ENCODE measurements at places on chromosomes 5 and 9. TPM values are rescaled to one million over a fixed set of nuclear protein-coding genes. Genes with fewer than 3 reads are reported as not detected.

Gene PKN3
- 15.8 TPM for total RNA-seq

Gene PAEP
- total RNA-seq = not detected

DNA sequence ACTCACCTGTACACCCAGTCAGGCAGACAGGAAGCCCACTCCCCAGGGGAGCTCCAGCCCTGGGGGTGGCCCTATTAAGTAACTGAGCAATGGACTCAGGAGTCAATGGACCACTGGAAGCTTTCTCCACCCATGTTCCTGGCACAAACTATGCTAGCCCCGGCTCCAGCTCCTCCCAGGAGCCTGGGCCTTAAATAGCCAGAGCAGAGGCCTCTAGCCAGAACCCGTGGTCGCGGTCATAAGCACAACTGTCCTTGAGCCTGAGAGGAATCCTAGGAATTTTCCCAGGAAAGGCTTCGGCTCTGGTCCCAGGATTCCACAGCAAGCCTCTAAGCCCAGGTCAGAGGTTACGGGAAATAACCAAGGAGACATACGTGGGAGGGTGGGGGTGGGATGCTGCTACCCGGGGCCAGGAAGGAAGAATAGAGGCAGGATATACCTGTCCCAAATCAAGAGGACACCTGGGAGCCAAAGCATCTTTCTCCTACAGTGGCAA, 5.5 kb downstream of the SEPTIN8 start:
- no peak overlapping the region for H3K4me3 ChIP-seq
- peak; percentile 47 for DNase-seq
- peaks cover 13% of the 10 kb centered on the region for H3K4me1 ChIP-seq
- no peaks in the 10 kb centered on the region for H3K36me3 ChIP-seq
- H3K27me3 ChIP-seq = no peaks in the 10 kb centered on the region

GRCh38 chr9:16238623-16239138, 631.8 kb downstream of the BNC2 start:
- H3K36me3 ChIP-seq = no peaks in the 10 kb centered on the region
- DNase-seq = no peak
- H3K4me3 ChIP-seq = no peak overlapping the region
- H3K4me1 ChIP-seq = no peaks in the 10 kb centered on the region

DNA sequence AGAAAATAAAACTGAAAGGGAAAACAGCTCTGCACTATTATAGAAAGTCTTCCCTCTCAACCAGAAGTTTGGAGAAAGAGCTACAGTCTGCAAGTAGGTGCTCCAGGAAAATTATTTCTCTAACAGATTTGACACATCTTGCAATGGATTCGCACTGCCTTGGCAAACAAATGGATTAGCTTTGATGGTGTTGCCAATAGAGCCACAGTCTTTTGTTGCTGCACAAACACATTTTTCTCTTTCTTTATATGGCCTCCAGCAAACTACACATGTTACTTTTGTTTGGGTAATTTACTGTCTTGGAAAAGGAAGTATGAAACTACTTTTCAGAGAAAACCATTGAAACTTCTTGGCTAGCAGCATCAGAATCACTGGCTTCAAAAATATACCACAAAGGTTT, 523.1 kb downstream of the EFNA5 start:
- no peaks in the 10 kb centered on the region for H3K27me3 ChIP-seq
- no peaks in the 10 kb centered on the region for H3K4me1 ChIP-seq
- no peak for DNase-seq
- H3K27ac ChIP-seq = no peak overlapping the region
- no peaks in the 10 kb centered on the region for H3K36me3 ChIP-seq

- no peaks in the 10 kb centered on the region for H3K27me3 ChIP-seq
- H3K27ac ChIP-seq = no peak overlapping the region
- peaks cover 2% of the 10 kb centered on the region for H3K4me1 ChIP-seq
- H3K4me3 ChIP-seq = no peak overlapping the region
Measured at GRCh38 chr9:116934131-116934530, 247.0 kb downstream of the TRIM32 start.

Gene ARID3C
- total RNA-seq = 0.13 TPM

DNA sequence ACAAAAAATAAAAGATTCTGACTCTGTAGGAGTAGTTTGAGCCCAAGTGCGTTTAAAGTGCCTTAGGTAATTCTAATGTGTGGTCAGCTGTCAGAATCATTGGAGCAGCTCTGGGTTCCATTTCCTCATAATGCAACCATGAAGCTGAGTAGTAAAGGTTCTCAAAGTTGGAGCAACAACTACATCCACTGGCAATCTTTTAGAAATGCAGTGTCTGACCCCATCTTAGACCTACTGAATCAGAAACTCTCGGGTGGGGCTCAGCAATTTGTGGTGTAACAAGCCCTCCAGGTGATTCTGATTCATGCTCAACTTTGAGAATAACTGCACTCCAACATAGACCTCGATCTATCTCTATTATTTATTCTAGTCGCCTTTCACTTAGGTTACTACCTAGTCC, 7.6 kb upstream of the ALDH1A1 start:
- no peak for DNase-seq
- no peaks in the 10 kb centered on the region for H3K27me3 ChIP-seq
- H3K4me1 ChIP-seq = no peaks in the 10 kb centered on the region
- no peak overlapping the region for H3K4me3 ChIP-seq
- no peak overlapping the region for H3K27ac ChIP-seq

Gene GSN
- 44.1 TPM for total RNA-seq

DNA sequence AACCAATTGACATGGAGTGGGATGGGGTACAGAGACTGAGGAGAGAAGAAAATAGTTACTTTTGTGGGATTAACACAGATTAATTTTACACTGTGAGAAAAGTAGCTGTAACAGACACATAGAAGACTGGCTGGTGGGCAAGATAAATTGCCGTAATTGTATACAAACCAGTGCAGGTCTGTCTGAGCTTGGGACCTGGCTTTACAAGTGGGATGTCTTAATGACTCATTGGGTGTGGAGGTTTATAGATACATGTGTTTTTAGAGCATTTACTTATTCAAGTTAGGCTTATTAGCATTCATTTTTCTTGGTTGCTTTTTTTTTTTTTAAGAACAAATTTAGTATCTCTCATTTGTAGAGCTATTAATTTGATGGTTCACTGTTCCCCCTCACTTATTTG, 37.5 kb downstream of the SLC44A1 start:
- H3K27me3 ChIP-seq = no peaks in the 10 kb centered on the region
- no peak for DNase-seq
- H3K36me3 ChIP-seq = no peaks in the 10 kb centered on the region
- no peak overlapping the region for H3K4me3 ChIP-seq
- no peak overlapping the region for H3K27ac ChIP-seq

Gene NR5A1
- not detected for total RNA-seq

Gene LCN2
- total RNA-seq = not detected

DNA sequence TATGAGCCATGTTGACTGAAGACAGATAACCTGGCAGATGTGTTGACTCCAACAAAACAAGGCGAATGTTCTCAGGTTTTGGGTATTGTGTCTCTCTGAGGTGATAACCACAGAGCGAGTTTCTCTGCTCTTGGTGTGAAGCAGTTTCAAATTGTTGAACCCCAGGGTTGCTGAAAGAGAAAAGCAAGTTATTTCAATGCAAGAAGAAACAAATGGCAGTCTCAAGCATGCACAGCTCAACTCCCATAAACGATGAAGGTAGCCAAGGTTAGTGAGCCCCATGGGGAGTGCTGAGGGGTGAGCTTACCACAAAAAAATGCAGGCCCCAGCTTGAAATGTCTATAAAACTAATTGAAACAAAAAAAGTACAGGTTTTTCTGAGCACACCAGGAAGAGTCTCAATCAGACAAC, 220.8 kb upstream of the DAPK1 start:
- H3K4me1 ChIP-seq = peaks cover 28% of the 10 kb centered on the region
- H3K27me3 ChIP-seq = no peaks in the 10 kb centered on the region
- no peaks in the 10 kb centered on the region for H3K36me3 ChIP-seq
- no peak overlapping the region for H3K4me3 ChIP-seq

Gene ZNF346
- total RNA-seq = 24.7 TPM

Gene SPATA31A3
- not detected for total RNA-seq

Gene IFNE
- not detected for total RNA-seq

GRCh38 chr9:5440426-5440825, 2.7 kb upstream of the PLGRKT start:
- H3K27me3 ChIP-seq = no peaks in the 10 kb centered on the region
- no peaks in the 10 kb centered on the region for H3K36me3 ChIP-seq
- no peak overlapping the region for H3K4me3 ChIP-seq
- DNase-seq = no peak
- H3K4me1 ChIP-seq = 0 out of 2 replicates have a peak, but pooled peaks cover 3% of the 10 kb centered on the region

- peak; percentile 91 for DNase-seq
- H3K4me1 ChIP-seq = peaks cover 4% of the 10 kb centered on the region
- no peak overlapping the region for H3K27ac ChIP-seq
- H3K4me3 ChIP-seq = no peak overlapping the region
- no peaks in the 10 kb centered on the region for H3K27me3 ChIP-seq
- H3K36me3 ChIP-seq = no peaks in the 10 kb centered on the region
Measured at GRCh38 chr9:115013998-115014397, 83.6 kb upstream of the TNFSF8 start.

GRCh38 chr9:18361646-18362045, 112.3 kb upstream of the ADAMTSL1 start:
- no peak overlapping the region for H3K27ac ChIP-seq
- peaks cover 12% of the 10 kb centered on the region for H3K4me1 ChIP-seq
- no peak for DNase-seq
- no peaks in the 10 kb centered on the region for H3K36me3 ChIP-seq

Gene GNA14
- not detected for total RNA-seq

- no peak overlapping the region for H3K27ac ChIP-seq
- no peaks in the 10 kb centered on the region for H3K27me3 ChIP-seq
- no peaks in the 10 kb centered on the region for H3K4me1 ChIP-seq
Measured at GRCh38 chr9:77131399-77131798, 45.9 kb upstream of the VPS13A start.

Gene DTWD2
- 0.85 TPM for total RNA-seq

DNA sequence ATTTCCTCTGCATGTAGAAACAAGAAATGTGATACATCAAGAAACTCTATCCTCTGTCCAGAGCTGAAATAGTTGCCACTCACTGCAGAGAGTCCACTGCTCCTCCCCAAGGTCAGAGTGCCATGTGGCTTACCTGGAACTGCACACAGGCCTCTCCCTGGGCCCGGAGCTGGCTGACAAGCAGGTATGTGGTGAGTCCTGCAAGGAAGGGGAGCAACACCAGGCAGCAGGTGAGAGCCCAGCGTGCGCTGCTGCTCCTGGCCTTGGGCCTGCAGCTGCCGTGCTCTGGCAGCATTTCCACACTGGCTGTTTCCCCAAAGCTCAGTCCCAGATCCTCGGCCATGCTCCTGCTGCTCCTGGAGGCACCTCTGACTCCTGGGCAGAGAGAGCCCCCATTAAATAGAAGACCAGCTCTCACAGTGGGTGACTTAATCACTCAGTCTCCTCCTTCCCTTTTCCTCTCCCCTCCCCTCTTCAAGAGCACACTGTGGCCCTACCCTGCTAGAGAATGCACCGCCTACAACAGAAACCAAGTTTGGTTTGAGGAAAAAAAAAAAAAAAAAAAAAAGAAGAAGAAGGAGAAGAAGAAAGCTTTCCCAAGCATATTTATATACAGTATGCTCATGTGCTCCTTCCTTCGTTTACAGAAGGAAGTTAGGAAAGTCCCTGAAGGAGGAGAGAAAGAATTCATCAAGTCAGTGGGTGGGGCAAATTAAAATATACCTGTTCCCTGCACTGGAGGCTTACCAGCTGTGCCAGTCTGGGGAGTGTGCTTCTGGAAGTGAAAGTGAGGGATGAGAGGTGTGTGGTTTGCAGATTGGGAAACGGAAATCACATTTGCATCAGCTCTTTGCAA, at the start of gene TNFSF15:
TSS of gene TNFSF15 (minus strand) at position 370 of the 856 bp plus-strand sequence. CDS start at position 343, 27 bp downstream.
- peak; percentile 54 for DNase-seq
- H3K36me3 ChIP-seq = no peaks in the 10 kb centered on the region
- peak within 1 kb of the TSS; percentile 31 for H3K4me3 ChIP-seq
- H3K27ac ChIP-seq = peak within 1 kb of the TSS; percentile 55
- peaks cover 35% of the 10 kb centered on the region for H3K4me1 ChIP-seq

DNA sequence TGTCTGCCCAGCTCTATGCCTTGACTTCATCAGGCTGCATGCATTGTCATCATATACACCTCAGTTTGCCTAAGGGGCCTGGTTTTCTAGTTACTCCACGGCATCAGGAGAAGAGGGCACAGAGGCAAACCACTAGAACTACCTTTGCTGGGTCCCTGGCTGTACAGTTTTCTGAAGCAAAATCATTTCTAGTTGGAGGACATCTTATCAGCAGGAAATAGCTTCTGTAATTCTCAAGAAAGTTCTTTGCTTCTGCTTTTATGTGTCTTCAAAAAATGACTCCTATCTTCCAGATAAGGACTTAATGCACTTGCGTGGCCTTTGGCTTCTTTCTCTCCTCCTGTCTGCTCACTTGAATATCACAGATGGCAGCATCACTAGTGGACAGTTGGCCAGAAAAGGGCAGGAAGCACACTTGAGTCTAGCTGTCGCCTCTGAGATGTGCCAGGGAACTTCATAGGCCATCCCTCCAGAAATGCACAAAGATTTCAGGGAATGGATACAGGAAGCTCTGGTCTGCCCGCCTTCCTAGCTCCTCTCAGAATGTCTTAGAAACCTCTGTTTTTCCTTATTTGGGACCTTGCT, 22.4 kb upstream of the LTC4S start:
- no peak for DNase-seq
- H3K27me3 ChIP-seq = no peaks in the 10 kb centered on the region
- peaks cover 57% of the 10 kb centered on the region for H3K36me3 ChIP-seq
- H3K27ac ChIP-seq = no peak overlapping the region
- H3K4me3 ChIP-seq = no peak overlapping the region

DNA sequence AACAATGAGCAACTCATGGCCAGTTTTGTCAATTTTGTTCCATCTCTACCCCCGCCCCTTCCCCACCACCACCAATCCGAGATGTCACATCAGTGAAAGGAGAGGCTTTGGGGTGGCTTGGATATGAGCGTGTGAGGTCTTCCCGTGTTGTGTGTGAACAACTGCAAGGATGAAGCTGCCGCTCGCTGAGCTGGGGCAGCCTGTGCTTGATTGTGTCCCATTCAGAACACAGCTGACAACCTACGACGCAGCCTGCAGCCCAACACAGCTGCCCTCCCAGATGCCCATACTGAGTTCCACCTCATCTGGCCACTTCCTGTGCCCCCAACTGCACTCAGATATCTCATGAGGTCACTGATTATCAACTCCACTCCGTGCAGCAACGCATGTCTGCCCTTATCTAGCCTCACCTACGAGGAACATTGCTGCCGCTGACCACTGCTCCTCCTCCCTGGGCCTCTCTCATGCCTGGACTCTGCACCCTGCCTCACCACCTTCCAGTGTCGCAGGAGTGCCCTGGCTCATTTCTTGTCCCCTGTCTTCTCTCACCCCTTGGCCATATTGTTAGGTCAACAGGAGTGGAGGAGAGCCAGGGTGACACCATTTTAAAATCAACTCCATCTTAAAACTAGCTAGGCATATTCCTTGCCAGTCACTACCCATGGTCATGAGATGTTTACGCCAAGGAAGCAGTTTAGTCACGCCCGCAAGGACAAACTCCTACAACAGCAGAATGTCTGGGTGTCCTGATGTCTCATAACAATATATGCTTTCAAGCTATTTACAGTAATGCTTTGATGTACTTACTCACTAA, 7.3 kb upstream of the IL4 start:
- H3K36me3 ChIP-seq = no peaks in the 10 kb centered on the region
- H3K27ac ChIP-seq = no peak overlapping the region

Measured in SJCRH30 (cell line).